ENCODE measurements at places on chromosomes 4 and X.

GRCh38 chrX:21973321-21974010, 33.0 kb downstream of the SMS start:
- no peak for DNase-seq

DNA sequence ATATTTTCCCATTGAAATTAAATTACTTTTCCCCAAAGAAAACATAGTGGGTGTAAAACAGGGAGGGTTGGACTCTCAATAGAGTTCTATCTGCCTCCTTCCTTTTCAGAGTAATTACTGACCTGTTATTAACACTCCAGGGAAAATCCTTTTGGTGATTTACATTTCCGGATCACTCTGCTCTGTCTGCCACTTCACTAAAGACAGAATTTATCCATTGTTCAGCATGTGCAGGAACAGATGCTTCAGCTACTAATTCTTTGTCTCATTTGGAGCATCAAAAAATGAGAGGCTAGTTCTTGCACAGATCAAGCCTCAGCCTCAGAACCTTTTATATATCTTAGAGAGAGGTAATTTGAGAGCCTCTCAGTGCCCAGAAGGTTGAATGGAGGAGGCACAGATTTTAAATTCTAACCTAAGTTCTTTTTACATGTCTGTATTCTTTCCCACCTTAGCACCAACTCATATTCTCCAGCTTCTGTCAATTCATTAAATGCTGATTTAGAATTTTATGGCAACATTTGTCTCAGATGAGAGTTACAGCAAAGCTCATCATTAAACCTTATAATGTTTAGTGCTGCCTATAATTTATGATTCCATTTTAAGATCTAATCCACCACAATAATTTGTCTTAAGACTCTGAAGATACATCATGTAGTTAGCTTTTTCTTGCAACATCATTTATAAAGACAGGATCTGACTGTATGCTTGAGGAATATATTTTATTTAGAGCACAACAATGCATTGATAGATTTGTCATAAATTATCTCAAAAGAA, 1494.4 kb downstream of the STIM2 start:
- no peak for DNase-seq

DNA sequence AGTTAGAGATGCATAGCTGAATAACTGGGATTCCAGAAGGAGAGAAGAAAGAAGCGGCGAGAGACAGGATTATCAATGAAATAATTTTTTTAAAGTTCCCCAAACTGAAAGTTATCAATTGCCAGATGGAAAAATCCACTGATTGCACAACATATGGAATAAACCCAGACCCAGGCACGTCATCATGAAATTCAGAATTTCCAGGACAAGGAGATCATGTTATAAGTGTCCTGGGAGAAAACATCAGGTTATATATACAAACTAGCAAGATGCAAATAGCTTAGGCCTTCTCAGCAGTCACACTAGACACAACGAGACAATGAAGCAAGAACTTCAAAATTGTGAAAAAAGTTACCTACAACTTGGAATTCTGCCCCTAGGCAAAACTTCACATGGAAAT, 200.0 kb downstream of the PALLD start:
- DNase-seq: no peak

DNA sequence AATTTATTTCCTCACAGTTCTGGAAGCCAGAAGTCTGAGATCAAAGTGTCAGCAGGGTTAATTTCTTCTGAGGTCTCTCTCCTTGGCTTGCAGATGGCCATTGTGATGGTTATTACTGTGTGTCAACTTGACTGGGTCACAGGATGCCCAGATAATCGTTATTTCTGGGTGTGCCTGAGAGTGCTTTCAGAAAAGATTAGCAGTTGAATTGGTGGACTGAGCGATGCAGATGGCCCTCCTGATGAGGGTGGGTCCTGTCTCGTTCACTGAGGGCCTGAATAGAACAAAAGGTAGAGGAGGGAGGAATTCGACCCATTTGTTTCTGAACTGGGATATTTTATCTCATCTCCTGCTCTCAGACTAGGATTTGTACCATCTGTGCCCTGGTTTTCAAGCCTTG, 15.7 kb downstream of the SMIM43 start:
- no peak for DNase-seq

DNA sequence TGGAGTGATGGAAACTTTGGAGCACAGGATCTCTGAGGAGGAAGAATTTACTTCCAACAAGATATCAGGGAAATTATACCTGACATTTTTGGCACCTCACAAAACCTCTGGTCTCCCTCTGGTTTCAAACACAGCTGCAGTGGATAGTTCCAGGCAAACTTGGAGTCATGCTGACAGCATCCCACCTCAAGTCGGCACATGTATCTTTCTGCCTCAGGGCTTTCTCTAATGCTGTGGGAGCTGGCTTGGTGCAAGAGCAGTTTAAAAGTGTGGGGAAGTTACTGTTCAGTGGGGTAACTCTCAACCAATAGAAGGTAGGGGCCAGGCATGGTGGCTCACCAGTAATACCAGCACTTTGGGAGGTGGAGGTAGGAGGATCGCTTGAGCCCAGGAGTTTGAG, 207.1 kb upstream of the NHS start:
- no peak for DNase-seq

GRCh38 chrX:133185119-133185518, 33.0 kb downstream of the TFDP3 start:
- no peak for DNase-seq

GRCh38 chr4:112213856-112214255, 17.7 kb upstream of the AP1AR start:
- DNase-seq: no peak

GRCh38 chrX:47619486-47620302, at the start of gene SYN1:
SYN1 (minus strand) TSS chrX:47619857; CDS start chrX:47619728, 129 bp downstream.
- peak; percentile 10 for DNase-seq

- DNase-seq: no peak
These were observed 57.1 kb upstream of the EFHC2 start for GRCh38 chrX:44400588-44400987.

- DNase-seq: no peak
These were observed 2.5 kb downstream of the CACNA1F start for GRCh38 chrX:49230500-49231232.

DNA sequence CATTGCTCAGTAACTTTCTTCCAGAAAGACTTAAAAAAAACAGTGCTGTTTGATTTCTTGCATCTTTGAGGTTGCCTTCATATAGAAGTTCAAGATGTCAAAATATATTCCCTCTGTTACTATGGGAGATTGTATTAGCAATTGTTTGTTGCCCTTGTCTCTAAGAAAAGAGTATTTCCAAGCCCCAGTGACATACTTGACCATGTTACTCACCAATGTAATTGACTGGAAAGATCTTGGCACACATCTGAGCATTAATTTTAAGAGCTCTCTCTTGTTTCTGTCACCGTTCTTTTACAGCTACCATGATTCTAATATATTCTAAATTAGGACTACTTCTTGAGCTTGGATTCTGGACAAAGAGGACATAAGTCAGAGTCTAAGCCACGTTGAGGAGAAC, 902.7 kb upstream of the EPHA5 start:
- no peak for DNase-seq

GRCh38 chrX:101417190-101417589, 9.2 kb downstream of the HNRNPH2 start:
- DNase-seq: no peak

- DNase-seq: no peak
These were observed 68.8 kb downstream of the IL15 start for GRCh38 chr4:141705048-141705746.

DNA sequence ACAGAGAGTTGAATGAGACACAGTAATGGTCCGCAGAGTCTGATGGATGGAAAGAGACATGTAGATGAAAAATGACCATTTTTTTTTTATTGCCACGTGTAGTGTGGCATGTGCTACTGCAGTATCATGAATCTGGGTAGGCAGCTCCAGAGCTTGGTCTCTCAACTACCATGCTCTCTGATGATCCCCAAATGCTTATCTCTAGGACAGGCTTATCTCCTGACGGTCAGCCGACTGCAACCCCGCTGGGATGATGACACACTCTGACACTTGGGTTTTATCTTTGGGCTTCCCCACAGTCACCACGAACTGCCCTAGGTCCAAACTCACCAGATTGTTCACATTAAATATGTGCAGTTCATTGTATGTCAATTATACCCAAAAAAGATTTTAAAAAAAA, 239.7 kb downstream of the QDPR start:
- DNase-seq: no peak

DNA sequence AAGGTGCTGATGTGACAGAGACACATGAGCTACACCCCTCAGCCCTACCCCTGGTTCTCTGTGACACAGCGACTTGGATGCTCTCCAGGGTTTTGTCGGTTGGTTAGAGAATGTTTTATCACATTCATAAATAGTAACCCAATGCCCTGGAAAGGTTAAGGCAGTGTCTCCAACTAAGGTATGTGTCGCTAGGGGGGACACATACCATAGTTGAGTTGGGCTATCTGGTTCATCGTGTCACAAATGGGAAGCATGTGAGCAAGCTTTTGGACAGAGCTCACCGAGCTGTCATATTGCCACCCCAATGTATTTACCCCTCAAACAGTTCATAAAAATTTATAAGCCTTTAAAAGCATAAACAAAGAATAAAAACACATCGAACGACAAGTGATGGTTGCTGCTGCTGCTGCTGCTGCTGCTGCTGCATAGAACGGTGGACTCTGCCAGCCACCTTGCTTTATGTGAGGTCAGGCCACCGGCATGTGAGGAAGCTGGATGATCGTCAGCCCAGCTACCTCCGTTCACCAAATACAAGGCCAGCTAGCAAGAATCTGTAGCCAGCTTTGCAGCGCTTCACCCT, 55.9 kb downstream of the STOX2 start:
- DNase-seq: no peak

DNA sequence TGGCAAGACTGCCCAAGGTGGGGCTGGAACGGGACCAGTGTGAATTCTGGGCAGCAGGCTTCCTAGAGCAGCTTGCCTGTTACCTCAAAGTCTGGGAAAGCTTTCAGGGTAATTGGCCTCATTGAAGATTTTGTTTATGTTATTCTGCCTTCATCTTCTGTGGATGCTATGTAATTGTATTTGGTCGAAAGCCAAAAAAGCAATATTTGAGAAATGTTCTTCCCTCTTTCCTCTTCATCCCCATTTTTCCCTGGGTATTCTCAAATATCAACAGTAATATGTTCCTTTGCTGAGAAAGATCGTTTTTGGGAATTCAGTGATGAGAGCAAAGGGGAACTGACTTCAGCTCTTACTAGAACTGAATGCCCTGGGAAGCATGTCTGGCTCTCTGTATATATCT, 12.9 kb downstream of the TMEM131L start:
- no peak for DNase-seq

GRCh38 chr4:70624226-70624793, 4.2 kb upstream of the ENAM start:
- DNase-seq: no peak

DNA sequence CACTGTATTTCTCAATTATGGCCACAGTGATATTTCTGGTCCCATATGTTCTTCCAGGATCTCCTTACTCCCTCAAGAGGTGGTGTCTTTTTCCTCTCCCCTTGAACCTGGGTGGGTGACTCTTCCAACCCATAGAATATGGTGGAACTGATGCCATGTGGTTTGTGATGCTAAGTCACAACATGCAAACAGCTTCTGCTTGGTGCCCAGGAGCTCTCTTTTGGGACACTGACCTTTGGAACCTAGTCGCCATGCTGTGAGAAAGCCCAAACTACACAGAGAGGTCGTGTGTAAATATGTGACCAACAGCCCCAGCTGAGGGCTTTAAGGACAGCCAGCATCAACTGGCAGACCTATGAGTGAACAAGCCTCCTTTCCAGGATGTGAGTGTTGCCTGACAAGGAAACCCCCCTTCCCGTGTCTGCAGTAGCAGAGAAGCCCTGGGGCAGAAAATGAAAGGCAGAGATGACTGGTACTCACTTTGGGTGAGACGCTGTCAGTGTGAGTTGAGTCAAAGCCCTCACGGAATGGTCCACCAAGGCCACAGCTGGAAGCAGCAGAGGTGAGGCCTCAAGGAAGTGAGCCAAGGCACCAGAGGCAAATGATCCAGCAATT, 223.4 kb downstream of the BCOR start:
- no peak for DNase-seq

- DNase-seq: no peak
These were observed 51.2 kb downstream of the GC start for GRCh38 chr4:71732706-71733105.

DNA sequence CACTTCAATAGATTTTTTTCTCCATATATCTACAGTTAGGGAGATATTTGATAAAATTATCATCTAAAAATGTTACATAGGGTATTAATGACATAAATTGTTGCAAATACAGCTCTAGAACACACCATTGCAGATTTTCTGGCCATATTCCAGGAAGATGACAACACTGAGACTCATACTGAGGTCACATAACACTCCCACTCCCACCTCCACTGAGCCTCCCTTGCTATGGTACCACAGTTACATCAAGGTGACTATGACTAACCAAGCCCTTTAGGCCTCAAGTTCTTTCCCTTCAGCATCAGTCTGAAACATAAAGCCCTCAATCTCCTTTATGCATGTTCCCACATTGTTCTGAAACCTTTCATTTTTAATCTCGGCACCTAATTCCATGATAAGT, 932.0 kb upstream of the IGFBP7 start:
- DNase-seq: no peak

GRCh38 chr4:107799669-107800450, 24.9 kb upstream of the SGMS2 start:
- DNase-seq: no peak

DNA sequence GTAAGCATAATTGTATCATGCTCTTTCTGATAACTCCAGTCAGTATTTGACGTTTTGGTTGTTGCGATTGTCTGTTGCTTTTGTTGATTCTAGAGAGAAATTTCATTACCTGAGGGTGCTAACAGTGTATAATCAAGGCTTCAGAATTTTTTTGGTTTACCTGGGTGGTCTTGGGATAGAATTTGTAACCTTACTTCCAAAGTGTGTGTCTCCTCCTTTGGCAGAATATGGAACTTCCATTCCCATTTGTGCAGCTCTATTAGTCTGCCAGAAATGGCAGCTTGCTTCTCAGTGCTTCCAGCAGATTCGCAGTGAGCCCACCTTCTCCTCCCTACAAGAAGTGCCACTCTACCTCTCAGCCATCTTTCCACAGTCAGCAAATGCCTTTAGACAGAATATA, 5.3 kb downstream of the COPS4 start:
- DNase-seq: no peak

- no peak for DNase-seq
These were observed 48.8 kb downstream of the PPP2R2C start for GRCh38 chr4:6423575-6423974.

DNA sequence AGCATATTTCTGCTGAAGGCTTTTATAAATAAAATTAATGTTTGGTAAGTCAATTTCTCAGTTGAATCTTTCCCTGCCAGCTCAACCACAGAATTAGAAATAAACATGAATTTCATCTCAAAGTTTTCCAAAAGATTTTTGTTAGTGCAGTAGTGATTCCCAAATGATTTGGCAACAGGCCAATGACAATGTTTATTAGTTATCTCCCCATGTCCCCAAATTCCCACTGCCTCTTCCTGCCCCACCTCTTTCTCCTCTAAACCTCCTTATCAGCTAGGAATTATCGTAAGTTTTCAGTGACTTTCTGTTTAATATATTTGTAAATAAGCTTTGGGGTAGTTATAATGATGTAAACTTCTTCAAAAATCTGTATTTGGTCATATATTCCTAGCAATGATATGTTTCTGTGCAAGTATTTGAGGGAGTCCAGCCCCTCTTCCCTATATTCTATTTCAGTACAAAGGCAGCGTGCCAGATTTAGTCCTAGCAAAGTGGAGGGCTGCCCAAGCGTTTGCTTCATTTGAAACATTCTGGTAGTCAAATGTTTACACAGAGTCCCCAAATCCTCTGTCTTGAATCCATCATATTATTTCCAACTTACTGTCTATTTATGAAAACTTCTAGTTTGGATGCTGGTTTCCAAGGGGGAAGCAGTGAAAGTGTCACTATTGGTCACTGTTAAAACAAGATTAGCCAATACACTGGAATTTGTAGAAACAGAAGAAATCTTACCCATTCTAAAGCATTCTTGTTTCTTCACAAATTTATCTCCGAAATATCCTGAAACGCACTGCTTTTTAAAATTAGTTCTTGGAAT, 33.7 kb upstream of the ANKRD50 start:
- no peak for DNase-seq

All from caudate nucleus (tissue), 63 donors.